HFFc6 (cell line): ENCODE measurements at places on chromosomes 4 and X. TPM values are rescaled to one million over a fixed set of nuclear protein-coding genes. Genes with fewer than 3 reads are reported as not detected.

GRCh38 chr4:175273995-175274753 is 356.0 kb downstream of the ADAM29 start:
- H3K27ac ChIP-seq, result peak overlapping the region; percentile 8; the same call in 1 of the 2 replicates
- H3K27me3 ChIP-seq, result no peaks in the 10 kb centered on the region; the same call in 1 of the 2 replicates
- DNase-seq, result no peak
- H3K36me3 ChIP-seq, result no peaks in the 10 kb centered on the region

HPSE gene
- total RNA-seq, result 0.26 to 1.0 TPM (median 0.57 TPM) in 3 replicates

RPS6KA6 gene
- 5.4 and 6.4 TPM in 2 replicates for total RNA-seq

PF4V1 gene
- not detected in 3 replicates for total RNA-seq

DNA sequence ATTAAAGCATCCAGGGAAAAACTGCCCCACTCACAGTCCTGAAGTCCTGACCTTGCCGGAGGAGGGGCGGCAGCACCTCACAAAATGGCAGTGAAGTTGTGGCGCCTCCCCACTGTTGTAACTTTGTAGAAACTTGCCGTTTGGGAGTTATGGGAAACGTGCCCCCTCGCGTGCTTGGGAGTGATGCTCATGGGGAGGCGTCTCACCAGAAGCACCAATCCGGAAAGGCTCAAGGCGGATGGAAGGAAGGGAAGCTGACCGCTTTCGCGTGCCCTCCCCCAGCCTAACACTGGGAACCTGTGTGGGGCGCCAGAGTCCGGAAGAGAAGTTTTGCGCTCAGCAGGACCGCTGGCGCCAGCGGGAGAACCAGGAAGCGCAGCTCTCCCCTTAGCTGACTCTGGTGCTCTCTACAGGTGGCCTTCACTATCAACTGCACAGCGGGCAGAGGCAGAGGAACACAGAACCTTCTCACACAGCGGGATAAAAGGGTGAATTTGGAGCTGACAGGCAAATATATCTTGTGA is at the start of the genes CT45A10 and SAGE1:
Gene CT45A10, minus strand, starts transcription at position 151 of the 524 bp plus-strand sequence. CDS start 8,100 bp downstream, outside the sequence.
Gene SAGE1, plus strand, starts transcription at position 423 of the 524 bp plus-strand sequence. CDS start 2,527 bp downstream, outside the sequence.
- no peaks in the 10 kb centered on the region for H3K36me3 ChIP-seq
- no peak within 1 kb of the TSS for H3K4me3 ChIP-seq
- no peak for DNase-seq
